ENCODE measurements at places on chromosomes 6 and 20.
A peak's percentile ranks its signal among the peaks of the same experiment; 100 is the strongest.

DNA sequence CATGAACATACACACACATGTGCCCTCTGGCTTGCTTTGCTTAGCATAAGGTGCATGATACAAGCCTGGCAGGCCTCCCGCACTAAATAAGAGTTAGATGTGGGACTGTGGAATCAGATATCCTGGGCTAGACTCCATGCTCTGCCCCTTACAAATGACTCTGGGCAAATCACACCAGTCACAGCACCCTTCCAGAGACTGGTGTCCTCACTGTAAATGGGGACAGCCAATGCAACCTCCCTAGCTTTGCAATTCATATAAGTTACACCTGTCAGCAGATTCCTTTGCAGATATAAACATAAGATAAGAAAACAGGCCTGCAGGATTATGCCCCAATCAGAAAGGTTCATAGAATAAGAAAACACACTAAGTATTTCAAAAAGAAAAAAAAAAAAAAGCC lies 174.1 kb downstream of the PTPRT start:
- no peak for DNase-seq

- no peak for DNase-seq
Observed at GRCh38 chr6:39818695-39819094, 26.5 kb downstream of the DAAM2 start.

- DNase-seq = no peak
Observed at GRCh38 chr6:99165838-99166237, 183.6 kb downstream of the FAXC start.

- DNase-seq = no peak
Observed at GRCh38 chr20:59512651-59513050, 91.7 kb upstream of the PHACTR3 start.

DNA sequence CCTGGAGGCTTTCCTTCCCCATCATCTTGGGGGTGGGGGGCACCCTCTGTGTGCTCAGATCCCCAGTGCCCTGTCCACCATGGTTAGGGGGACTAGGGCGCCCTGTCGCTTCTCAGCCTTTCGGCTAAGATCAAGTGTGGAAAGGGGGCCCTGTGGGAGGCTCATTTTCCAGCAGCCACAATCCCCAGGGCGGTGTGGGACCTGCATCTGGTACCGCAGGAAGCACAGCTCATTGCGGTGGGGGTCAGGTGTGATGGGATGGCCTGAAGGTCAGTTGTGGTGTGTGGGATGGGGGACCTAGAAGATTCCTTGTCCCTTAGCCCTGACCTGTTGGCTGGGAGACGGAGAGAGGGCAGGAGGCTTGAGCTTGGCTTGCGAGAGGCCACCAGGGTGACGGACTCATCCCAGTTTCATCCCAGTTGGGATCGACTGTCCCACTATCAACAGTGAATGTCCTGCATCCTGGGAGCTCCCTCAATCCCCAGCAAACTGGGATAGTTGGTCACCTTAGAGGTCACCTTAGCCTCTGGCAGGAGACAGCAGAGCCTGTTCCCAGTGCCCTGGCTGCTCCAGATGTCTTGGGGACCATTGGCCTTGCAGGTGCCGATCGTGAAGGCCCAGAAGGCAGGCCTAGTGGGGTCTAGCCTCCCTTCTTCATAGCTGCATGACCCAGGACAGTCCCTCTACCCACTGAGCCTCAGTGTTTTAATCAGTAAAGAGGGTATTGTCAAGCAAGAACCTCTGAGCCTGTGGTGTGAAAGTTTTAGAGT lies 64.5 kb upstream of the PMEPA1 start:
- no peak for DNase-seq

GRCh38 chr6:52130440-52130839 lies 43.0 kb upstream of the PKHD1 start:
- no peak for DNase-seq

DNA sequence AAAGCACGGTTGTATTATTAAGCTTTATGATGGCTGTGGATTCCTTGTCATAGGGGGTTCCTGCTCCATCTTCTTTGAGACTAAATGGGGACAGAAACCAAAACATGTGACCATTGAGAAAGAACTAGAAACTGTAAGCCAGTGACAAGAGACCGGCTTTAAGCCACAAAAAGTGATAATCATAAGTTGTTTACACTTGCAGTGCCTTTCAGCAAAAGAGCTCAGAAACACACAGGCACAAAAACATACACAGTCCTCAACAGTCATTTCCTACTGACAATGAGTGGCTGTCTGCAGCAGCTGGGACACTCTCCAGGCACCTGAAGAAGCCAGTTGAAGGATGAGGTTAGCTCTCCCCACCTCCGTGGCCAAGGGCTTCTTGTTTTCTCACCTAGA lies 20.0 kb upstream of the UBE2J1 start:
- DNase-seq = no peak

- no peak for DNase-seq
Observed at GRCh38 chr6:39910164-39910563, 24.1 kb downstream of the MOCS1 start.

DNA sequence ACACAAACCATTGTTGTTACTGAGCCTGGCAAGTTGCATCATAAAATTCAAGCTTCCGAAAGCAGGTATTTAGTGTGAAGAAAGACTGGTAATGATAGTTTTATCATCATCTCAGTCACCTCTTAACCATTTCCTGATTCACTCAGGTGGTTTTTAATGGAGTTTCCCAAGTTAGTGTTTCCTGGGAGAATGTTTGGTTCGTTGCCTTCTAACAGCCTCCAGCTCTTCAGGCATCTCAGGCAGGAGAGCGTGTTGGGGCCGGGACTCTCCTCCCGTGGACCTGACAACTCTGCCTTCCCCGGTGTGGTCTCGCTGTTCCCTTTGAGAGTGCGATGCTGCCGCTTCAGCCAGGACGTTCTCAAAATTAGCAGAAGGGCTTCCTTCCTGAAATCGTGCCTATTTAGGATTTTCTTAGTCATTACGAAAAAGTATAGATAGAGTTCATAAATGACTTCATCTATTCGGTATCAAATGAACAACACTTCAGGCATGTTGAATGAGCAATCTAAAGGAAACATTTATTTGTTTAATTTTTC lies 105.0 kb upstream of the QKI start:
- no peak for DNase-seq

DNA sequence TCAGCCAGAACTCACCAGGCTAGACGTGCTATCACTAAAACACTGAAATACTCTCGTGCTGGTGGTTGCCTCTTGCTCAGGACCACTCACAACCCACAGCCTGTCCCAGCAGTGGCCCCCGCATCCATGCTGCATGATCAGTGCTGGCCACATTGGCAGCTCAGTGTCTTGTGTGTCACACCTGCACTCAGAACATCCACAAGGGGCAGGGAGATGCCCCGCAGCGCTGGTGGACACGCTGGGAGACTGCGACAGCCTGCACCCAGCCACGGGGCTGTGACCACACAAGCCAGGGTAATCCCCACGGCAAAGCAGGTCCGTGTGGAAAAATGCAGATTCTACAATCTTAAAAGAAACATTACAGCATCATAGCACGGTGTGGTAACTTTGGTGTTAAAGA lies 23.9 kb upstream of the APMAP start:
- DNase-seq = no peak

DNA sequence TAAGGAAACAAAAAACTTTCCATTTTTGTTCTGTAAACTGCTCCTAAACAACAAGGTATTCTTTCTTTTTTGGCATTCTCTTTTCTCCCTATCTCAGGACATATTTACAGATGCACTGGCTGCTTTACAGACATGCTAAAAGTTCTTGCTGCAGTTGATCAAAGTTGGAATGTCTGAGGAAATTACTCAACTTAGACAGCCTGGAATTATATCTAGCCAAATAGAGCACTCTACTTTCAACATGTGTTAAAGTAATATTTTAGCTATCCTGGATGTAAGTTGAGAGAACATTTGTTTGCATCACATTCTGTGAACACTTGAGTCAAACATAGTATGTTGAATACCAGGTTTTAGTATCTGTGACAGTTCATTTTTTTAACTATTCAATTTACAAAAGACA lies 24.8 kb downstream of the TASP1 start:
- DNase-seq = no peak

- peak; percentile 85 for DNase-seq
Observed at GRCh38 chr20:33697129-33697528, 10.9 kb upstream of the E2F1 start.

DNA sequence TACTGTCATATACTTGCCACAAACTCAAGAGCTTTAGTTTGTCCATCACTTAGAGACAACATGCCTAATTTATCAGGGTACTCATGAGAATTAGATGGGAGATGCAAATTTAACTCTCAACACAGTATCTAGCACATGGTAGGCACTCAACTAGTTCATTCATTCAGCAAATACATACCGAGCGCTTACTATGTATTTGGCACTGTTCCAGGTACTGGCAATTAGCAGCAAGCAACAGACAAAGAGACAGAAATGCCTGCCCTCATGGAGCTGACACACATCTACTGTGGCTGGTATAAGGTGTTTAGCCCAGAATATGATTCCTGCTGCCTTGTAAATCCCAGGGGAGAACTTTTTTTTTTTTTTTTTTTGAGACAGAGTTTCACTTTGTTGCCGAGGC lies 4.8 kb downstream of the MICAL1 start:
- DNase-seq = no peak

DNA sequence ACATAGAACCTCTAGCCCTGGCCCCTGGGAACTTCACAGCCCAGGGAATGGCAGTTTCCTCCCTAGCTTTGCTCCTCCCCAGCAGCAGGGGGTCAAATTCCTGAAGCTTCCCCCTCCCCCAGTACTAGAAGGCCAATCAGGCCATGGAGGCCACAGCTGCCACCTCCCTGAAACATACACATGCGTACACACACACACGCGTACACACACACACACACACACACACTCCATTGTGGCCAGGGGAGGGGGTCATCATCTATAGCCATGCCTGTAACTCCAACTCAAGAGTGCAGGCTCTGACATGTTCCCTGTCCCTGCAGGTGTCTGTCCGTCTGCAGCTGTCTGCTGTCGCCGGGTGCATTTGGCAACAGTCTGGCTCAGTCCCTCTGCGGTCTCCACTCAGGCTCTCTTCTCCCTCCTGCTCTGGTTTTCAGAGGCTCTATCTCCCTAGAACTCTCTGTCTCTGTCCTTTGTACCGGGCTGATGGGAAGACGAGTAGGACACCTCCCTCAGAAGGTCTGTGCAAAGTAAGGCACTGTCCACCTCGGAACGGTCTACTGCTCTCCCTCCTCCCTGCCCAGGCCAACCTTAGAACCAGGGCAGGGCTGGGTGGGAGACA lies 1.4 kb downstream of the LRFN2 start:
- no peak for DNase-seq

DNA sequence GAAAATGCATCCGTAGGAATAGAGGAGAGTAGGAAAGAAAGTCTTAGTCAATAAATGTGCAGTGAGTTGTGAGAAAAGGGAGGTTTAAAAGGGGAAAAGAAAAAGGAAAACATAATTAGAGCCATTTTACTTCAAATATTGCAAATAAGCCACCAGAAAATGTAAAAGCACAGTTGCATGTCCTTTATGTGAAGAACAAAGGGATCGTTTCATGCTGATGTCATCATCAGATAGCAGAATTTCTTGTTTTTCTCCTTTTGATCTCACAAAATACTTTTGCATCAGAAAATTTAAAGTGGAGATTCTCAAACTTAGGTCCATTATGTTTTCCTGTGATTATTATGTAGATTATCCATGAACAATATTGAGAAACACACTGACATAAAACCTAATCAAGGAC lies 166.7 kb downstream of the HAO1 start:
- DNase-seq = no peak

DNA sequence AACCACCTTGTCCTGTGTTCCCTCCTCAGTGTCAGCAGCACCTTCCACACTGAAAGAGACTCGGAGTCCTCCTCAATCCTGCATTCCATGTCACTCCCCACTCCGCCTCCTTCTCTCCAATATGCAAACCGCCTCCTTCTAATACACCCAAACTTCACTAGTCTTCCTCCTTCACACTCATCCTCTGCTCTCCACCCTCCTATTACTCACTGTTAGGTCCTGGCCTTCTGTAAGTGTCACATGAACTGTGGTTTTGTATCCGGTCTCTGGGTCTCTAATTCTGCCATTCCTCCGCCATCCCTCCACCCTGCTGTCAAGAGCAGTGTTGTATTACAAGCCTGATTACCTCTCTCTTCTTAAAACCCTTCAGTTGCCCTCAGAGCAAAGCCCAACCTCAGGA lies 200.5 kb upstream of the CDYL start:
- DNase-seq = no peak

DNA sequence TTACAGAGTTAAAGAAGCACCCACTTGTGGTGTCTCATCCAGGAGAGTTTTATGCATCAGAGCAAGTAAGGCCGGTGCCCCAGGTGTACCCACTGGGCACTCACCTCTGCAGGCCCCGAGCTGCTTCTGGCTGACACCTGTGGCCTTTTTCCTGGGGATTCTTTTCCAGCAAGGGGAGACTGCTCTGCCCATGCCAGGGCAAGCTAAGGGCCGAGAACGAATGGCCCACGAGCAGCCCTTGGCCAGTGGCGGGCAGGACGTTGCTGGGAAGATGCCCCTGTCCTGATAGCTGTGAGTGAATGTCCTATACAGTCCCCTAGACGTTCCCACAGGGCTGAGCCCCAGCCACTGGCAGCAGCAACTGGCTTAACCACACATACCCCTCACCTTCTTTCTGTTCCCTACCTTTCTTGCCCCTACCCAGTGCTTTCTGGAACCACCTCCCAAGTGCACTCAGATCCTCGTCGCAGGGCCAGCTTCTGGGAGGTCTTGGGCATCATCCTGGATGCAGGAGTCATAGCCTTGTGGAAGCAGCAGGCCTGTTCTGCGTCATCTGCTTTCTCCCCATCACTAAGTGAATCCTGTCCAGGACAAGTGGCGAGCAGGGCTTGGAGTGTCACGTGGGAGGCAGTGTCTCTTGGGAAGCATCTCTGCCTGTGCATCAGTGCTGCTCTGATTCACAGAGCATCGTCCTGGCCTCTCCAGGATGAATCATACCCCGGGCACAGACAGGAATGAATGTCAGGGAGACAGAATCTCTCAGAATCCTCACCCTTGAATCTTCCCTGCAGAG lies 32.5 kb downstream of the SYNDIG1 start:
- DNase-seq = peak; percentile 95

DNA sequence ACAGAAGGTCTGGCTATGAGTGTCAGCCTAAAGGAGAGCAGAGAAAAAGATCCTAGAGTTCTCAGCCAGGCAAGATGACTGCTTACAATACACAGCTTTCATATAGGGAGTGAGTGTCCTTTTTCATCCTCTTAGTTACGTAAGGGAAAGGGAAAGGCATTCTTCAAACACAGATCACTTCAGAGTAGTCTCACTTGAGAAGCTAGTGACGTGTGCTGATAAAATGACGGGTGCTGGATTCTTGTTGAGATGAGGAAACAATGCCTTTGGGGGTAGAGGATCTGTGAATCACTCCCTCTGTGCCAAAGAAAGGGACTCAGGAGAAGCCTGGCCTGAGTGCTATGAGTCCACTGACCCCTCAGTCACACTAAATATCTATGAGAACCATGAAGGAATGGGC lies 117.3 kb downstream of the QRSL1 start:
- DNase-seq = peak; percentile 72

GRCh38 chr6:150025201-150025917 lies at the start of gene RAET1L:
Gene RAET1L, minus strand, starts transcription at chr6:150025532. Its CDS starts 61 bp downstream, at chr6:150025471.
- DNase-seq = peak; percentile 83
